ENCODE measurements at places on chromosomes 3 and 15.
A peak's percentile ranks its signal among the peaks of the same experiment; 100 is the strongest.

- DNase-seq: no peak
Observed at GRCh38 chr3:117526470-117527079, 817.0 kb downstream of the TUSC7 start.

DNA sequence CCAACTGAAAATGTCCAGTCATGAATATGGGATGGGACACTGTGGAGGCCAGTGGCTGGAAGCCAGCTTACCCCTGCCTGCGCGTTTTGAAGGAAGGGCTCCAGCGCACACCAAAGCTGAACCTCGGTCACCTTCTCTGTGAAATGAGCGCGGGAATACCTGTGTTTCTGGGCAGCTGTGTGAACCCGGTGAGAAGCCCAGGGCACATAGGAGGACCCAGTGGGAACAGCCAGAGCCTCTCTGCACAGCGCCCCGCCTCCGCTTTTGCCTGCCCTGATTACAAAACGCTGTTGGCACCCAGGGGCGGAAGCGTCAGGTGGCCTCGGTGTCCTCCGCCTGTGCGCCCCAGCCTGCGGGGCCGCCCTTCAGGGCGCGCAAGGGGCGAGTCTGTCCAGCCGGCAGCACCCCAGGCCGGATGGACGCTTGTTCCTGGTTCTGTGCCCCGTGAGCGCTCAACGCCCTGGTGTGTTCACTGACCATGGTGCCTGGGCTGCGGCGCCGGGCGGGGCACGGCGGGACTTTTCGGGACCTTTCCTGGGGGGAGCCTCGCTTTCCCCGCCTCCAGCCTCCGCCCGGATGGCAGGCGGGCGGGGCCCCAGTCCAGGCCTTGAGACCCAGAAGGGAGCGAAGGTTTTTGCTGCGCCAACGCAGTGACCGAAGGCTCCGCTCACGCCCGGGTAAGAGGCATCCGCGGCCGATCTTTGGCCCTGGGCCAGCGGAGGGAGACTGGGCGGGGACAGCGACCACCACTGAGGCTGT lies at the start of gene SQOR:
Gene SQOR (plus strand): TSS at position 598 of the 759 bp plus-strand sequence. CDS start 23,895 bp downstream, outside the sequence.
- peak; percentile 63 for DNase-seq

- DNase-seq: no peak
Observed at GRCh38 chr3:134312873-134313846, 61.1 kb downstream of the AMOTL2 start.

DNA sequence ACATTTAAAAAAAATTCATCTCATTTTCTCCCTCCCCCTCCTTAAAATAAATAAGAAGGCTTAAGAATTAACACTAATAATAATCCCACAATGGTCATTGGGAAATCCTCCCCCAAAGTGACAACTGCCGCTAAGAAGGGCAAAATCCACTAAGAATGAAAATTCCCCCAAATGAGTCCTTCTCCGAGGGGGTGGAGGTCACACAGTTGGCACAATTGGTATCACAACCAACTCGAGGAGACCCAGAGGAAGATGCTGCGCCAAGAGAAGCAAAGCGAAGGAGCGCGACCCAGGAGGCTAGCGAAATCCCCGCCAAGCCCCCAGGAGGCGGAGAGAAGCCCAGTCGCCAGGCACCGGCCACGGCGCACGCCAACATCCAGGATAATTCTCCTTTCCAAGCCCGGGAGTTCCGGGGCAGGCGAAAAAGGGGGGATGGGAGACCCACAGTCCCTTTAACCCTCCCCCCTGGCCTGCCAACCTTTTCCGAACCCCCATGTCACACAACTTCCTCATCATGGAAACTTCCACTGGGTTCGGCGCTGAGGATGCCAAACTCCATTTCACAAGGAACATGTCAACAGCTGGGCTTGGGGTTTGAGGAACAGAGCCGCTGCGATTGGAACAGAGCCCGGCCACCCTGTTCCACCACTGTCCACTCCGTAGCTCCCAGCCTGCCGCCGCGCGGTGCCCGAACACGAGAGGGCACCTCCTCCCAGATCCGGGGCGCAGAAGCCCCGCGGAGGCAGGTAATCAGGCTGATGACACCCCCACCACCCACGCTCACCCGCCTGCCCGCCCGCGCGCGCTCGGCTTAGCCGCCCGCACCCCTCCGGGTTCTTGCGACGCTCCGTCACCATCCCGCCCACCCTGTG lies 668 bp downstream of the THRB start:
- no peak for DNase-seq

DNA sequence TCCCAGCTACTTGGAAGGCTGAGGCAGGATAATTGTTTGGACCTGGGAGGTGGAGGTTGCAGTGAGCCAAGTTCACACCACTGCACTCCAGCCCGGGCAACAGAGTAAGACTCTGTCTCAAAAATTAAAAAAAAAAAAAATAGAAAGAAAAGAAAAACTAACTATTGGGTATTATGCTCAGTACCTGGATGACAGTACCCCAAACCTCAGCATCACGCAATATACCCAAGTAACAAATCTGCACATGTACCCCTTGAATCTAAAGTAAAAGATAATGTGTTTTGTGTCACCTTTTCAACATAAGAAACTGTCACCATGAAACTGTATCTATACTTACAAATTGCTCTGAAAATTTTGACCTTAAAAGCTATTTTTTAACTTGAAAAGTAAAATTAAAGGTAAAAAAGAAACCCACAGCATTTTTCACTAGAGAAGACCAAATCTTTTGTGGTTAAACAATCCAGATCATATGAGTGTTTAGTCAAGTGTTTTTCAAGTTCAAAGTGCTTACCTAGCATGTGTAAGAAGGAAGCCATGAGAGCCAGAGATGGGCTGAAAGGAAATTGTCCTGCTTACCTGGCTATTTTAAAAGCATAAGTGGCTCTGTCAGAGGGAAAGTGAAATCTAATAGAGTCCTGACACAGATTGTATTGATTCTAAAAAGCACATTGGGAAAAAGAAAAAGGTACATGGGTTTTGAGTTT lies 50.5 kb downstream of the MYO1E start:
- DNase-seq: no peak

All from CD4-positive, alpha-beta memory T cell (primary cell).